Muscle of leg (tissue), 16 donors: ENCODE measurements at places on chromosomes 3 and 15. TPM values are rescaled to one million over a fixed set of nuclear protein-coding genes. Genes with fewer than 3 reads are reported as not detected.
A peak's percentile ranks its signal among the peaks of the same experiment; 100 is the strongest.

Gene CHRFAM7A
- total RNA-seq, result 0.62 TPM

Gene ALAS1
- total RNA-seq, result 30.4 TPM

Gene NAA50
- total RNA-seq, result 122 TPM

Gene CCDC54
- total RNA-seq, result not detected

Gene SCN11A
- total RNA-seq, result 2.0 TPM

Gene ZMYND10
- total RNA-seq, result 0.49 TPM

DNA sequence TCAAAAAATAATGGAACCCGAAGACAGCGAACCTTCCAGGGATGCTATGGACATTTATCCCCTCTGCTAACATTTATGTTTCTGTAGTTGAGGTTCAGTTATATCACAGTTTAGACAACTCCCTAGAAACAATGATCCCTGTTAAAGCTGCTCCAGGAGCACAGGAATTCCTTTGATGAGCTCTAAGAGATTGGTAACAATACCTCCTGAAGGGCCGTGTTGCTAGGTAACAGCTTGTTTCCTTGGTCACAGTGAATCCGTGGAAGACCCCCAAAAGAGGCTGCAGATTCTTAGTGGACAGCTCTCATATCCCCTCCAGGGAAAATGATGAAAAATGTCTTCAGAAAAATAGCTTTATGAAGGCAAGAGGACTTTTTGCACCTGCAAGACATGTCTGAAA, 160.2 kb downstream of the SERPINI1 start:
- no peak for DNase-seq

- DNase-seq, result peak; percentile 55
Measured at GRCh38 chr3:138114431-138114918, 933 bp downstream of the DZIP1L start.

- DNase-seq, result peak; percentile 41
Measured at GRCh38 chr3:101193957-101194356, 126.4 kb downstream of the IMPG2 start.

DNA sequence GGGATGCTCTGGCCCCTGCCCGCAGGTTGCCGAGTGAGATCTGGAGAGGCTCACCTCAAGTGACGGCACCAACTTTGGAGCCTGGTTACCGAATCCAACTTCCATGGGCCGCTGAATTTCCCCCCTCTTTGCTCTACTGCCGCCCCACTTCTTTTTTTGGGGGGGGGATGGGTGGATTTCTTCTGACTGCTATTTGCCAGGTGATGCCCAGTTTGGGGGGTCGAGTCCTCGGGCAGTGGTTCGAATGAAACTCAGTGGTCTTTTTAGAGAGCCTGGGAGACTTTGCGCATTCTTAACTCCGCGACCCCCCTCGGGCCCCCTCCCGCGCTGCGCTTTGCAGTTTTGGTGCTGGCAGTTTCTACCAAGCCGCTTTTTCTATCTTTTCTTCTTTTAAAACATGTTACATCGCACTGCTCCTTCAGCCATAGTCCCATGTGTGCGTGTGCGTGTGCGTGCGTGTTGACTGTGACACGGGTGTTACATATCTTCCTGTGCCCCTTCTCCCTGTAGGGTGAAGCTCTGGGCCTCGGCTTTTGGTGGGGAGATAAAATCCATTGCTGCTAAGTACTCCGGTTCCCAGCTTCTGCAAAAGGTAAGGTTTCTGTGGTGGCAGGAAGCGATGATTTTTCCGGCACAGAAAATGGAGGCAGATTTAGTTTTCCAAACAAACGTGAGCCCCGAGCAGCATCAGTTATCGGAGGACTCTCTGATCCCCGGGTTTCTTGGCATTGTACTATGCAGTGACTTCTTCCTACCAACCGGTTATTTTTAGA, 837 bp downstream of the CACNA2D3 start:
- peak; percentile 15 for DNase-seq

GRCh38 chr15:60937278-60937677, 291.8 kb downstream of the RORA start:
- no peak for DNase-seq

GRCh38 chr3:65729555-65729954, 309.2 kb downstream of the MAGI1 start:
- peak; percentile 95 for DNase-seq

GRCh38 chr3:127452321-127452821, 138.2 kb downstream of the TPRA1 start:
- peak; percentile 27 for DNase-seq

DNA sequence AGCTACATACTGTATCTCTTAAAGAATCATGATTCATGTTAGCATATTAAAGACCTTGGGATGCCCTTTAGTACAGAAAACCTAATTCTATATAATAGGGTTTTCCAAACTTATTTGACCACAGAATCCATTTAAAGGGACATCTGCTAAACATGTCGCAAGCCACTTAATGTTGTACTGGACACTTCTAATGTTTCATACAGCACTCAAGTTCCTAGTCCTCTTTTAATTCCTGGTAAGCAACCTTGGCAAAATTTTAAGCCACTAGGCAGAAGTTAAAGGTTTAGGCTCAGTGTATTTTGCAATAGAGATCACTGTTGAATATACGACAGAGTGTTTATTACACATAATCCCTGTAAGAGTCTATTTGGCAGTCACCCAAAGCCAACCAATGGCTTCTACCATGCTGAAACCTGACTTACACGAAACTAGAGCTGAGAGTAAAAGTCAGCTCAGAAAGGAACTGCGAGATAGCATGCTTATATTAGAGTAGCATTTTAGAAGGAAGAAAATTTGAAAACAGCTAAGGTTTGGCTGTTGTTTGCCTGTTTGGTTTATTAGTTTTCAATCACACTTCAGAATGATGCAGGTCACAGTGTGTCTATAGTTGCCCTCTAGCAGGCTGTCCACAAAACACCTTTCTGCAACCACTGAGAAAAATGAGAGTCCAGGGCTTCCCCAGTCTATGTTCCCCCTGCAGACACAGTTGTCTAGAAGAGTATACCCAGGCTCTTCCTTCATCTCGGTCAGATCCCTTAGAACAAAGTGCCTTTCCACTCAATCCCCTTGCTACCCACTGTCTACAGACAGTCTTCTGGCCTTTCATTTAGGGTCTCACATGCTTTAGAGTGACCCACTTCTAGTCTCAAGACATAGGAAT, 104.4 kb downstream of the FMN1 start:
- DNase-seq, result peak; percentile 58

- no peak for DNase-seq
Measured at GRCh38 chr15:69908590-69909420, 188.9 kb downstream of the TLE3 start.

GRCh38 chr15:76844096-76844495, 61.0 kb downstream of the SCAPER start:
- DNase-seq, result no peak
